ENCODE measurements at places on chromosomes 6 and 20.

DNA sequence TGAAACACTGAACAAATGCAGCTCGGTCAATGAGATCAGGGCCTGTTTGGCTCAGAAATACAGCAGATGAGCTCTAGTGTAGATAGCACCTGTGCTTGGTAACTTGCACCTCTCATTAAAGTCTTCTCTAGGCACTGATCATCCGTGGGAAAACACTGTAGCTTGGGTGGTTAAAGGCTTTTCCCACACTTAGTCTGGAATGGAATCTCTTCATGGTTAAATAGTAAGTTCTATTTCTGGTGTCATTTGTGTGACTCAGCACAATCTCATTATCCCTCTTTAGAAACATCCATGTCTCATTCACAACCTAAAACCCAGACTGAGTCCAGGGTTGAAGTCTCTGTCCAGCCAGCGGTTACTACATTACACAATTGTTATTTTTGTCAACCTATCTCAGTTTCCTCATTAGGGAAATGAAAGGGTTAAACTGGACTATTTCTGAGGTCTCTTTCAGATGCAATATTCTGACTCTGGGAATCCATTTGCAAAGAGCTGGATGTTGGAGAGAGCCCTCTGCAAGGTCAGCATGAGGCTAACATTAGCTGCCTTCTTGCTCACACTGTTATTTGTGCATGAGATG lies 125.0 kb downstream of the ZDHHC14 start:
- DNase-seq = no peak

DNA sequence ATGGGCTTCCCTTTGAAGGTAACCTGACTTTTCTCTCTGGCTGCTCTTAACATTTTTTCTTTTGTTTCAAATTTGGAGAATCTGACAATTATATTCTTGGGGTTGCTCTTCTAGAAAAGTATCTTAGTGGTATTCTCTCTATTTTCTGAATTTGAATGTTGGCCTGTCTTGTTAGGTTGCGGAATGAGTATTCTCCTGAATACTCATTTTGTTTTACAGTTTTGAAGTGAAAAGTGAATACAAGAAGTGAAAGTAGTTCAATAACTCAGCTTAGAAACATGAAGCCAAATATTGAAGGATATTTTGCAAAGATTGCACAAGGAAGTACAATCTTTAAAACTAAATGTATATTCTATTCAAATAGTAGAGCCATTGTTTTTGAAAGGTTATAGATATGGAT lies 120.2 kb upstream of the MAP3K4 start:
- no peak for DNase-seq

GRCh38 chr20:31665753-31666152 lies 28.0 kb downstream of the COX4I2 start:
- no peak for DNase-seq

- DNase-seq = no peak
These were observed 10.5 kb downstream of the DNAH8 start for GRCh38 chr6:38725414-38726183.

Data from head of caudate nucleus (tissue), 42 donors.